Right forelimb (tissue), 1 donor: ENCODE measurements at places on chromosomes 12 and 14.
A peak's percentile ranks its signal among the peaks of the same experiment; 100 is the strongest.

DNA sequence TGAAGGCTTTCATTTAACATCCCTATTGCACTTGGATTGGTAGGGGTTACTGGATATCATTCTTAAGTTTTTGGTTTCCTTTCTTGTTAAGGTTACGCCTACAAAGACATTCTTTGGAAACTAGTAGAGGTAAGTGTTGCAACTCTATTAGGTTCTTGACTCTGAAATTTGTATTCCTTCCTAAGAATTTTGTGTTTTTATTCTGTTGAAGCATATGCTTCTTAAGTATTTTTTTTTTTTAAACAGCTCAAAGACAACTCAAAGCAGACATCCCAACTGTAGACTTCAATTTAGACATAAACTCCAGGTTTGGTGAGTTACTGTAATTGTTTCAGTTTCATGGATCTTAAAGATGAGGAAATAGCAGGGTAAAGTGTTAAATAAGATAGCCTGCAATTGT is 1.1 kb upstream of the RBMS2 start:
- DNase-seq = no peak

DNA sequence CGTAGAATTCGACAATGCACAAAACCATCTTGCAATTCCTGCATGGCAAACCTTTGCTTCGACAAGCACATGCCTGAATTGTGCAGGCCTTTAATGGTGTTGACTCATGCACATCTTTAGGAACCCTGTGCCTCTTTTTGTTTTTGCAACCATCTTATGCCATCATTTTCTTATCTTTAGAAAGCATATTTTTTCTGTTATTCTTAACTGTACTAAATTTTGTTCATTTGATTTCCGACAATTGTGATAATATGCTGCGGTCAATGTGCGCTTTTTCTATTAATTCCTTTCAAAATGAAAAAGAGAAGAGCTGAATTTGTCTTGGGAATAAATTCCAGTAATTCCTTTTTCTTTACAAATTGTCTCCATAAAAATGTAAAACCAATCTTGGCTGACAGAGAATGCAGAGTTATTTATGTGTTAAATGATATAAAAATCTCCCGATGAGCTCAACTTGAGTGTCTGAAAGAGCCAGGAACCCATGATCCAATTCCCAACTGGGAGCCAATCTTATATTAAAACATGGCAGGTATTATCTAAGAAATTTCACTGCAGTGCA is 20.1 kb upstream of the CDK17 start:
- DNase-seq = no peak

DNA sequence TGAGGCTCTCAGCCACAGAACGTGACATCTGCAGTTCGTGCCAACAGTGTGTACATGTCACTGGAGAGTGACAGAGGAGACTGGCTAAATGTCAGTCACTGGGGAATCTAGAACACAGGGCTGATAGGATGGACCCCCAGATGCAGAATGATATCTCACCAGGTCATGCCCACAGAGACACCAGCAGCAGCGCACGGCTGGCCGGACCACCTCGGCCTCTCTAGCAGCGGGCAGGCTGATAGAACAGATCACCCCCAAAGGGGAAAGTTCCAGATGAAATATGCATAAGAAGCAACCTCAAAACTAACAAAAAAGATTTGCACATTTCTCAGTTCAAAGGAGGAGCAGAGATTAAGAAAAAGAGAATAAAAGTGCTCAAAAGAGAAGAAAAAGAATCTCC is 266.5 kb downstream of the SEC23A start:
- no peak for DNase-seq

DNA sequence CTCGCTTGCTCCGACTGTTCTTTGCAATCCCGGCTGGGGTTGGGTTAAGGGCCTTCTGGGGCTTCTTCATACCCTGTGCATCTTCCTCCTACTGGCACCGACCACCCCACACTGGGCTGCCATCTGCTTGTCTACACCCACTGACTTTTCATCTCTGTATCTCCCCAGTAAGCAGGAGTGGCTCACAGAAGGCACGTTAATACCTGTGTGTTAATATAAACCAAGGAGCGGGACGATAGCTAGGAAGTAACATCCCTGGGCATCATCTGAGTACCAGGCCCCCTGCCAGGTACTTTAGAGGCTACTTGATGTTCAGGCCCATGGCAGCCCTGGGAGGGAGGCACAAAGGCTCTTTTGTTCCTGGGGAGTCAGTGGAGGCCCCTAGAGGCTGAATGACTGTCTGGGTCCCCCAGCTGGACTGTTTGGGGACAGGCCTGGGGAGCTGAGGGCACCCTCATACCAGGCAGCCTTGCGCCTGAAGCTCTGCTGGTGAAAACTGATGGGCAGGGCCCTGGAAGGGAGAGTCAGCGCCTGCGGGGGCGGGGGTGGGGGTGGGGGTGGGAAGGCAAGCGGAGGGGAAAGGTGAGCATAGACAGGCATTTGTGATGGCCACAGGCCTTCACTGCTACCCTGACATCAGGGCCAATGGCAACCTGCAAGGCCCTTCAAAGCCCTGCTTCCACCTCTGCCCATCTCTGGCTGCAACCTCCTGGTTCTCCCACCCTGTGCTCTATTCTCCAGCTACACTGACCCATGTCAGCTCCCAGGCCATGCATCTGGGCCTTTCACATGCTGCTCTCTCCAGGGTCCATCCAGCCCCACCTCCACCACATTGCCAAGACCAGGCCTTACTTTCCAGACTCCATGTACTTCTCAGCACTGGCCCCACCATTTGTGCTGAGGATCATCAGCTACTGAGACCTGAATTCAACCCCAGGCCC is 34.2 kb upstream of the DEGS2 start:
- no peak for DNase-seq

- no peak for DNase-seq
Observed at GRCh38 chr12:124449623-124450375, 117.6 kb downstream of the NCOR2 start.

GRCh38 chr12:2429032-2429431 is 365.7 kb upstream of the FKBP4 start:
- DNase-seq = no peak

DNA sequence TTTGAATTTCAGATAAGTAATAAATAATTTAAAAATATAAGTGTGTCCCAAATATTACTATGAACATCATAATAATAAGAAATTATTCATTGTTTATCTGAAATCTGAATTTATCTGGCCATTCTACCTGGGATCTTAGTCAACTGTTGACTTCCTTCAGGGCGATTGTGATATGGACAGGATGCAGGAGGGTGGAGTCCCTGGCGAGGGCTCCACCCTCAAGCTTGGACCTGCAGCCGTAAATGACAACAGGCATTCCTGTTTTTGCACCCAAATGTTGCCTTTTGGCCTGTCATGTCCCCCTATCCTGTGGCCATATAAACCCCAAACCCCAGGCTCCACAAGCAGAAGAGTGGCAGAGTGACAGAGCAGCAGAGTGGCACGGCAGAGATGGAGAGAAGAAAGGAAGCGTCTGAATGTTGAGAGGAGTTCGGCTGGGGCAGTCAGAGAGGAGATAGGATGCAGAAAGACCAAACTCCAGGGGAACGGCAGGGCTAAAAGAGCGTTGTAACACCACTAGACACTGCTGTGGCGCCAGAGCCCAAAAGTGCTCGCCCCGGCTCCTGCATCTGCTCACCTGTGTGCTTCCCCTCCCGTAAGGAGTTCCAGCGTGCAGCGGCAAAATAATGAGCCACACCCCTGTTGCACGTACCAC is 39.4 kb upstream of the FUT8 start:
- no peak for DNase-seq

GRCh38 chr12:5081016-5081415 is 37.3 kb downstream of the KCNA5 start:
- DNase-seq = no peak

GRCh38 chr12:46318037-46318436 is 49.2 kb upstream of the SLC38A1 start:
- no peak for DNase-seq

- DNase-seq = no peak
Observed at GRCh38 chr12:88578276-88579160, 1.8 kb downstream of the KITLG start.

GRCh38 chr14:102781063-102781462 is 3.8 kb downstream of the TRAF3 start:
- DNase-seq = no peak

- no peak for DNase-seq
Observed at GRCh38 chr14:56724013-56724412, 86.3 kb downstream of the OTX2 start.

- no peak for DNase-seq
Observed at GRCh38 chr12:42299392-42300308, 26.2 kb downstream of the ZCRB1 start.

DNA sequence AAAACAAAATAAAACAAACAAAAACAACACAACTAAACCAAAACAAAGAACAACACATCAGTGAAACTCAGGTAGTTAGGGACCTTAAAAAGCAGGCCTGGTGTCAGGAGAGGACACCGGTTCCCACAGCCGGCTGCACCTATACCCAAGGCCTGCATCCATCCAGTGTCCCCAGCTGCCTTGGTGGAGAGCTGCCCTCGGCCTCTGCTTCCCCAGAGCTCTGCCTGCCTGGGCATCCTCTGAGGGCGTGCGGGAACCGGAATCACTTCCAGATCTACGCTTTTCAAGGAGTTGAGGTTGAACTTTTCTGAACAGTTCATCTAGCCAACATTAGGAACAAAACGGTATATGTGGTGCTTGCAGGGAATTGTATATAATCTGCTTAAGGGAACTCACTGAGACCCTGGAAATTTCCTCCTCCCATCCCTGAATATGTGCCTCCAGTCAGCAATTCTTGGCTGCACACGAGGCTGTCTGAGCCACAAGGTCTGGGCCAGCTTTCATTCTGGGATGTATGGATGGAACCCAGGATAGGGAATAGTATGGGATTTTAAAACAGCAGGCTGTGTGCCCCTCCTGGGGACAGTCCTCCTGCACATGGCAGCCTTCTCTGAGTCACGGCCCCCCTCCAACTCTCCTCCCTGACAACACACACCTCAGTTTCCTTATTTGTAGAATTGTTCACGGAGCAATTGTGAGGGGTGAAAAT is 319.0 kb upstream of the RTL1 start:
- peak; percentile 57 for DNase-seq

GRCh38 chr14:69671365-69672030 is 60.1 kb downstream of the SUSD6 start:
- no peak for DNase-seq

- DNase-seq = no peak
Observed at GRCh38 chr12:4849795-4850345, 59.8 kb upstream of the KCNA1 start.

- DNase-seq = peak; percentile 40
Observed at GRCh38 chr12:44875417-44875953, 630 bp downstream of the NELL2 start.

GRCh38 chr14:104503691-104504090 is 75.9 kb upstream of the C14orf180 start:
- DNase-seq = peak; percentile 40

DNA sequence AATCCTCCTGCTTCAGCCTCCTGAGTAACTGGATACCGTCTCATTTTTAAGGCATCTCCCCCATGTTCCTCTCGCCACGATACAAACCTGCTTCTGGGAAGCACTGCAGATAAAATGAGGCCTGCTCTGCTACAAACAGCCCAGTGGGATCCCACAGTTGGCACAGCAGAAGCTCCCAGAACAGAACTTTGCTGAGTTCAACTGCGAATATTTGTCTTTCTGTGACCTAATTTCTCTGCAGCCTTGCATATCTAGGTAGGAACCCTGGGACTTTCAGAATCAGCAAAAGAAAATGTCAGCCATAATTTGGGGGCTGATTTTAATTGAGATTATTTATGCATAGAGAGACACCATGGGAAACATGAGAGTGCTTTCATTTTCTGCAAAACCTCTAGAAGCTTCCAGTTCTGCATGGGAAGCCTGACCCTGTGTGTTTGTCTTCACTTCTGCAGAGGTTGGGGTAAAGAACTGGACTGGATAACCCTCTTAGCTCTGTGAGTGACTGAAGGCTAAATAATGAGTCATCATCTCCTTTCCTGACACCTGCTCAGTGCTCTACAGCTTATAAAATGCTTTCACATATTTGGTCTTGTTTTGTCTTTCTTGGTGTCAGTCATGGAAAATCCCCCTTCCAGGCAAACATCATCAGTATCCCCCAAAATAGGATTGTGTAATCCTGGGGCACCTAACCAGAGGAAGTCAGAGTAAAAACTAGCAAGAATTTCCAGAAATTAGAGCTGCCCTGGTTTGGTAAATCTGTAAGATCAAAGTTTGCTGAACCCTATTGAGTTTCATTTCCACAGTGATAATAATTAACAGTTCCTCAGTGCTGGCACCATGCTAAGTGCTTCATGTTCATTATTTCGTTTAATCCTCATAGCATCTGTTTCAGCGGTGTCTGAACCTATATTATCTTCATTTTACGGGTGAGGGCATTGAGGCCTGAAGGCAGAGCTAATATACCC is 185.8 kb downstream of the SLC15A4 start:
- DNase-seq = no peak

DNA sequence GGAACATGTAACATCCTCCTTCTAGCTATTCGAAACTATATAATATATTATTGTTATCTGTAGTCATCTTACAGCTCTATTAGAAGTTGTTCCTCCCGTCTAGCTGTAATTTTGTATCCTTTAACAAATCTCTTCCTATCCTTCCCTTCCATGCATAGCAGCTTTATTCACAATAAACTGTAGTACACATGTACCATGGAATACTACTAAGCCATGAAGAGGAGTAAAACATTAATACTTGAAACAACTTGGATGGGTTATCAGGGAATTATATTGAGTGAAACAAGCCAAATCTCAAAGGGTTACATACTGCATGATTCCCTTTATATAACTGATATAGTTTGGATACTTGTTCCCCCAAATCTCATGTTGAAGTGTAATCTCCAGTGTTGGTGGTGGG is 33.9 kb upstream of the STK38L start:
- DNase-seq = no peak

DNA sequence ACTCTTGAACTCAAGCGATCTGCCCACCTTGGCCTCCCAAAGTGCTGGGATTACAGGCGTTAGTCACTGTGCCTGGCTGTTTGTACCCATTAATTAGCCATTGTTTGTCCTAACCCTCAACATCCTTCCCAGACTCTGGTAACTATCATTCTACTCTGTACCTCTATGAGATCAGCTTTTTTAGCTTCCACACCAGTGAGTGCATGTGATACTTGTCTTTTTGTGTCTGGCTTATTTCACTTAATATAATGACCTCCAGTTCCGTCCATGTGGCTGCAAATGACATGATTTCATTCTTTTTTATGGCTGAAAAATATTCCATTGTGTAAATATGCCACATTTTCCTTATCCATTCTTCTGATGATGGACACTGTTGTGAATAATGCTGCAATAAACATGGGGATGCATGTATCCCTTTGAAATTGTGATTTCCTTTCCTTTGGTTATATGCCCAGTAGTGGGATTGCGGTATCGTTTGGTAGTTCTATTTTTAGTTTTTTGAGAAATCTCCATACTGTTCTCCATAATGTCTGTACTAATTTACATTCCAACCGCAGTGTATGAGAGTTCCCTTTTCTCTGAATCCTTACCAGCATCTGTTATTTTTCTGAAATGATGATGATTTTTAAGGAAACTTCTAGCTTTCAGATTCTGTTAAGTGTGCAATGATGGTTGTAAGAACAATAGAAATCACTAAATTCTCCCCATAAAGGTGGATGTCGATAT is 6.7 kb upstream of the PPP4R3A start:
- no peak for DNase-seq

- no peak for DNase-seq
Observed at GRCh38 chr14:68727315-68728047, 65.4 kb downstream of the ZFP36L1 start.
